Naive B cell (primary cell): ENCODE measurements at places on chromosomes 2 and 18. TPM values are rescaled to one million over a fixed set of nuclear protein-coding genes. Genes with fewer than 3 reads are reported as not detected.

The BIRC6 gene
- 33.6 TPM for polyA plus RNA-seq

- DNase-seq = peak; percentile 54
Observed at GRCh38 chr2:86221066-86221684, 21.9 kb downstream of the MRPL35 start.

- DNase-seq = no peak
Observed at GRCh38 chr2:226515344-226516055, 284.1 kb downstream of the IRS1 start.

GRCh38 chr2:102208774-102209173, 22.0 kb downstream of the IL1RL2 start:
- no peak for DNase-seq

The ZSWIM2 gene
- not detected for polyA plus RNA-seq
